ENCODE measurements at places on chromosomes 4 and X.

DNA sequence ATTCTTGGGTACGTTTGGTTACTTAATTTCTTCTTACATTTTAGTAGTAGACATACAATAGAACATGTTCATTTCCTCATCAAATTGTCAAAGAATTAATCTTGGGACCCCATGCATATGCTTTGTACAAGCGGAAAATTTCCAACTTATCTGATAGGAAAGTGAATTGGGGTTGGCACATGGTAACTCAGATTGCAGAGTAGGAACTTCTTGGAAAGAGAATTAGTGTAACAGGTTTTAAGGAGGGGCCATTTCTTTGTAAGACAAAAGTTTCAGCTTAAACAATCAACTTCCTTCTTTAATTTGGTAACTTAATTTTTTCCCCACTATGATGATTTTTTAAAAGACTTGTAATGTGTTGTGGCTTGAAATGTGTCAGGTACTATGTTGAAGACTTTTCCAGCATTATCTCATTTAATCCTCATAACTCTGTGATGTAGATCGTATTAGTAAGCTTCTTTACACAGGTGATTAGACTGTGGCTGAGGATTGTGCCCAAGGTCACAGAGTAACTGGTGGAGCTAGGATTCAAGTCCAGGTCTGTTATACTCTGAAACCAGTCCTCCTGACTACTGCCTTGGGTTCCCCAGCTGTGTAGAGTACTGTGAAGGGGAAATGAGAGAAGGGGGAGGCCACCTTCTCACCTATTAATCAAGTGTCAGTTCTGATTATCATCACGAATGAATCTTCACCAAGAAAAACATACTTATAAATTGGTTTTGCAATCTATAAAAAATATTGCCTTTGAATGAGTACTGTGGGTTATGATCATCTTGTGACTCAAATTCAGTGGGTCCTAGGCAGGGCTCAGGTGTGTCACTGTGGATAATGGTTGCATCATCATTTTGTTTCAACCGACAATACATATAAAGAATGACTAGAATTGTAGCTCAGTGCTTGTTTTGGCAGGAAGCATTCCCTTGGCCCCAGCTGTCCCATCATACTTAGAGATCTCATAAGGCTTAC lies 4.3 kb downstream of the GK start:
- DNase-seq, result no peak

GRCh38 chr4:77145842-77146185 lies 11.2 kb upstream of the CCNG2 start:
- no peak for DNase-seq

- no peak for DNase-seq
These were observed 170.4 kb downstream of the PCDH18 start for GRCh38 chr4:137361756-137362470.

- no peak for DNase-seq
These were observed 1740.5 kb upstream of the AGA start for GRCh38 chr4:179182741-179183140.

DNA sequence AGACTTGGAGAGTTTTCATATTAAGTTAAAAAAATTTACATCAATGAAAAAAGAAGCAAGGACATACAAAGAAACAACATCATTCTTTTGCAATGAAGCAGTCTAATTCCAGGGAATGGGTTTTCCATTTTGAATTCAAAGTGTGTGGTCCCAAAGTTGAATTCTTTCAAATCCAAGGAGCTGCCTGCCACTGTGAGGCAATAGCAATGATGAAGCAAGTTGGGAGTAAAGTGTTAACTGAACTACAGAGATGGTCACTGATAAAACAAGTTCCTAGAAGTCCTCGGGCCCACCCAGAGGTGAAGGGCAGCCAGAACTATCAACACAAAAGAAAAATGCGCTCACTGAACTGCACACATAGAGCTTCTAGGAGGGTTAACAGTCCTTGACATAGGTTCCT lies 115.9 kb downstream of the RAB28 start:
- DNase-seq, result no peak

- no peak for DNase-seq
These were observed 14.8 kb upstream of the TRIM60 start for GRCh38 chr4:165016971-165017370.
